ENCODE measurements at places on chromosomes 2 and 18. TPM values are rescaled to one million over a fixed set of nuclear protein-coding genes. Genes with fewer than 3 reads are reported as not detected.

GRCh38 chr2:142495141-142495540 lies 364.3 kb upstream of the LRP1B start:
- no peaks in the 10 kb centered on the region for H3K36me3 ChIP-seq
- H3K4me1 ChIP-seq: no peaks in the 10 kb centered on the region
- H3K27me3 ChIP-seq: no peaks in the 10 kb centered on the region
- no peak overlapping the region for H3K4me3 ChIP-seq
- no peak for DNase-seq

- no peak overlapping the region for H3K27ac ChIP-seq
- no peaks in the 10 kb centered on the region for H3K4me1 ChIP-seq
- H3K27me3 ChIP-seq: no peaks in the 10 kb centered on the region
- H3K36me3 ChIP-seq: no peaks in the 10 kb centered on the region
- no peak for DNase-seq
These were observed 55.6 kb upstream of the IMP4 start for GRCh38 chr2:130286983-130287655.

GRCh38 chr2:205582366-205582765 lies 99.9 kb upstream of the NRP2 start:
- H3K36me3 ChIP-seq: no peaks in the 10 kb centered on the region
- no peak overlapping the region for H3K27ac ChIP-seq
- no peaks in the 10 kb centered on the region for H3K4me1 ChIP-seq
- no peak overlapping the region for H3K4me3 ChIP-seq
- H3K27me3 ChIP-seq: no peaks in the 10 kb centered on the region

DNA sequence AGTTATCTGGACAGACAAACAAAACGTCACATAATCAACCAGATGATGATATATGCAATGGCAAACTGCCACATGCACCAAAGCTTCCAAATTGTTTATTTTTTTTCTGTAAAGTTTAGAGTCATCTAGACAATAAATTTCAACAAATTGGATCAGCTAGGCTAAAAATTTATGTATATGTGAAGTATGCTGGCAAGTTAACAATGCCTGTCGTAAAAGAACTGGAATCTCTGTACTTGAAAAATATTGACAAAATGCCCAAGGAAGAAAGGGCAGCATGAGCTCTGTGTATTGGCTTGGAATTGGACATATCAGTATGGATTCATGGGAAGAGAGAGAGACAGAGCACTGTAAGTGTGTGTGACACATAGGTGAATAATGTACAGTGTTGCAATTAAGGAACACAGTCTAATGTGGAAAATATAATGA lies 309.8 kb downstream of the ERBB4 start:
- DNase-seq: no peak
- no peak overlapping the region for H3K4me3 ChIP-seq
- H3K4me1 ChIP-seq: no peaks in the 10 kb centered on the region
- no peak overlapping the region for H3K27ac ChIP-seq
- H3K27me3 ChIP-seq: no peaks in the 10 kb centered on the region
- H3K36me3 ChIP-seq: no peaks in the 10 kb centered on the region

- no peak overlapping the region for H3K4me3 ChIP-seq
- no peaks in the 10 kb centered on the region for H3K36me3 ChIP-seq
- no peaks in the 10 kb centered on the region for H3K27me3 ChIP-seq
- H3K4me1 ChIP-seq: no peaks in the 10 kb centered on the region
- no peak overlapping the region for H3K27ac ChIP-seq
These were observed 145.1 kb upstream of the SLC1A4 start for GRCh38 chr2:64844087-64844486.

GRCh38 chr2:25993049-25993448 lies 10.8 kb upstream of the KIF3C start:
- H3K4me1 ChIP-seq: no peaks in the 10 kb centered on the region
- no peak overlapping the region for H3K4me3 ChIP-seq
- no peak overlapping the region for H3K27ac ChIP-seq
- H3K27me3 ChIP-seq: no peaks in the 10 kb centered on the region
- no peaks in the 10 kb centered on the region for H3K36me3 ChIP-seq
- DNase-seq: no peak

GRCh38 chr2:112577756-112578155 lies 6.7 kb upstream of the CHCHD5 start:
- H3K27ac ChIP-seq: no peak overlapping the region
- no peaks in the 10 kb centered on the region for H3K36me3 ChIP-seq
- no peak for DNase-seq

HOXD1 gene
- total RNA-seq: 1.3 TPM

All from breast epithelium (tissue), 4 donors.